Fibroblast of skin of left quadriceps (primary cell): ENCODE measurements at places on chromosomes 16 and 17.

GRCh38 chr17:65918500-65918899 lies 273.4 kb downstream of the CEP112 start:
- no peak for DNase-seq

GRCh38 chr17:71188811-71189492 lies 931.9 kb upstream of the SOX9 start:
- DNase-seq: peak; percentile 94

DNA sequence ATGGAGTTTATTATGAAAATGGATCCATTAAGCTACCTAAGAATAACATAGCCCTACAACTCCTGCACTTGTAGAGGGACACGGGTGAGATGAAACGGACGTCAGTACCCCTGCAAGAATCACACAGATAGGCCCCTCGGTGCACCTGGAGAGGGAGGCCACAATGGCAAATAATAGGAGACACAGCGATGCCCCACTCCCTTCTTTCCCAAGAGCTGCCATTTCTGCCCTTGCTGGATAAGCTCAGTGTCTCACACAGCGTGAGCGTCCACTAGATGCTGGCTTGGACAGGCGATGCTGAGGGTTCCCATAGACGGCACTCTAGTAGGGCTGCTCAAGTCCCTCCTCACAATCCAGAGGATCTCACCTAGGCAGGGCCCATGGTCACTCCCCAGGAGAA lies 67.8 kb downstream of the ADCY9 start:
- no peak for DNase-seq

DNA sequence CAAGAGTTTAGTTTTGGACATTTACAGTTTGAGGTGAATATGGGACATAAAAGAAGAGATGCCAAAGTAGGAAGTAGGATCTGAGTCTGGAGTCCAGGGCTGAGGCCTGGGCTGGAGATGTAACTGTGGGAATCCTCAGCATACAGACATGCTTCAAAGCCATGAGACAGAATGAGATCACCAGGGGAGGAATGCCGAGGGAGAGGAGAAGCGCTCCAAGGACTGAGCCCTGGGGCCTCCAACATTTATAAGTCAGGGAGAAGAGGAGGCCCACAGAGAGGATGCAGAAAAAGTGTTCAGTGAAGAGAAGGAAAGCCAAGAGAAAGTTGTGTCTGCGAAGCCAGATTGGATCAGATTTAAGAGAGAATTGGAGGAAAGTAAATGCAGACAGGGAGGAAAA lies 277.5 kb upstream of the MYOCD start:
- peak; percentile 44 for DNase-seq

DNA sequence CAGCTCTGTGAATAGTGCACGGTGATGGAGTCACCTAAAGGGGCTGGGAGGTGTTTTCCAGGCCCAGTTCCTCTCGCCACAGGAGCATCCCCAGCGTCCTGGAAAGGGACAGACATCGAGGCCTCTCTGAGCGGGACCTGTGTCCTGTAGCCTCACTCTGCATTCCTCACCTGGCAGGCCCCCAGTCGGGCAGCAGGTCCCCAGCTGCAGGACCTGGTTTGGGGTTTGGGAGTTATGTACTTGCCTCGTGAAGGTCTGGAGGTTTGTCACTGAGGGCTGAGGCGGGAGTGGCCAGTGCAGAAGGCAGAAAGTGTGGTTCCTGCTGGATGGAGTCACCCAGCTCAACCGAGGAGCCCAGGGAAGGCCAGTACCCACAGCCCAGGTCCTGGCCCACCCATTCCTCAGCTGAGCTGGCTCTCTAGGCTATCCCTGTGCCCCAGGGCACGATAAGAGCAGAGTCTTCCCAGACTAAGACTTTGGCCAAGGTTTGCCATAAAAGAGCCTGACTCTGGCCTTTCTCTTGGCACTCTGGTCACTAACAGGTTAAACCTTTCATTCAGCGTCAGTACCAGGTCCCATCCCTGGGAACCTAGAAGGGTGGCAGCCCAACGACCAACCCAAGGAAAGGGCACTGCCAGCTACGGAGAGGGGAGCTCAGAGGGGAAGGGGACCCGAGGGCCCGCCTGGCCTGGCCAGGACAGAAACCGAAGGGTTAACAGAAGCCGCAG lies 24.4 kb downstream of the TBX4 start:
- DNase-seq: no peak

- peak; percentile 70 for DNase-seq
Observed at GRCh38 chr16:66650707-66651473, 45.7 kb downstream of the CMTM4 start.
